Body of pancreas (tissue), 4 donors: ENCODE measurements at places on chromosomes 2 and 18. TPM values are rescaled to one million over a fixed set of nuclear protein-coding genes. Genes with fewer than 3 reads are reported as not detected.

Gene DTYMK
- total RNA-seq, result 12.5 TPM

Gene ALPG
- not detected for total RNA-seq

DNA sequence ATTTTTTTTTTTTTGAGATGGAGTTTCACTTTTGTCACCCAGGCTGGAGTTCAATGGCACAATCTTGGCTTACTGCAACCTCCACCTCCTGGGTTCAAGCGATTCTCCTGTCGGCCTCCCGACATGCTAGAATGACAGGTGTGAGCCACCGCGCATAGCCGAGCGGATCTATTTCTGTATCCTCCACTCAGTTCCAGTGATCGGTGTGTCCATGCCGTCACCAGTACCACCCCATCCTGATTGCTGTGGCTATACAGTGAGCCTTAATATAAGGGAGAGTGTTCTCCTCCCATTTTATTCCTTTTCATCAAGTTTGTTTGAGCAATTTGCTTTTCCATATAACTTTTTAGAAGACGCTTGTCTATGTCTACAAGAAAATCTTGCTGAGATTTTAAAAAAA lies 35.2 kb downstream of the RFX8 start:
- no peak for DNase-seq
- no peak overlapping the region for H3K27ac ChIP-seq
- no peaks in the 10 kb centered on the region for H3K27me3 ChIP-seq
- no peaks in the 10 kb centered on the region for H3K36me3 ChIP-seq
- H3K4me3 ChIP-seq, result no peak overlapping the region

Gene ATP6V1B1
- total RNA-seq, result 9.9 TPM

Gene LINC00305
- total RNA-seq, result not detected

- H3K4me3 ChIP-seq, result no peak overlapping the region
- H3K36me3 ChIP-seq, result peaks cover 2% of the 10 kb centered on the region
- no peak overlapping the region for H3K27ac ChIP-seq
Measured at GRCh38 chr2:86052676-86053075, 53.0 kb downstream of the POLR1A start.

- no peaks in the 10 kb centered on the region for H3K27me3 ChIP-seq
- peaks cover 16% of the 10 kb centered on the region for H3K36me3 ChIP-seq
- H3K4me1 ChIP-seq, result no peaks in the 10 kb centered on the region
Measured at GRCh38 chr2:84427235-84428138, 31.6 kb downstream of the SUCLG1 start.
